ENCODE measurements at places on chromosomes 13 and 19. TPM values are rescaled to one million over a fixed set of nuclear protein-coding genes. Genes with fewer than 3 reads are reported as not detected.

ZNF486 gene
- total RNA-seq, result 12.5 TPM

DNA sequence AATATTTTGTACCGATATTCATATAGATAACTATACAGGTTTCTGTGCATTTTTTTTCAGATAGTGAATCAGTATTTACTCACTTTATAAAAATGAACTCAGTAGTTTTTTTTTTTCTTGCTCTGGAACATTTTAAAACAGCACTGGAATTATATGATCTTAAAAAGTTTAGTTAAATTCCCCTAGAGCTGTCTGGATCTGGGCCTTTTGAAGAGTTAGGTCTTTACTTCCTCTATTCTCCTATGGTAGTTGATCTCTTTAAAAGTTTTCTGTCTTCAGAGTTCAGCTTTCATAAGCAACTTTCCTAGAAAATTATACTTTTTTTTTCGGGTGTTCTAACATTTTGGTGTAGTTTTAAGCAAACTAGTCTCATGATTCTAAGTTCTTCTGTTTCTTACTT is 21.8 kb upstream of the RBM26 start:
- no peaks in the 10 kb centered on the region for H3K27me3 ChIP-seq
- H3K27ac ChIP-seq, result no peak overlapping the region
- peaks cover 29% of the 10 kb centered on the region for H3K4me1 ChIP-seq
- H3K4me3 ChIP-seq, result no peak overlapping the region
- DNase-seq, result no peak

DNA sequence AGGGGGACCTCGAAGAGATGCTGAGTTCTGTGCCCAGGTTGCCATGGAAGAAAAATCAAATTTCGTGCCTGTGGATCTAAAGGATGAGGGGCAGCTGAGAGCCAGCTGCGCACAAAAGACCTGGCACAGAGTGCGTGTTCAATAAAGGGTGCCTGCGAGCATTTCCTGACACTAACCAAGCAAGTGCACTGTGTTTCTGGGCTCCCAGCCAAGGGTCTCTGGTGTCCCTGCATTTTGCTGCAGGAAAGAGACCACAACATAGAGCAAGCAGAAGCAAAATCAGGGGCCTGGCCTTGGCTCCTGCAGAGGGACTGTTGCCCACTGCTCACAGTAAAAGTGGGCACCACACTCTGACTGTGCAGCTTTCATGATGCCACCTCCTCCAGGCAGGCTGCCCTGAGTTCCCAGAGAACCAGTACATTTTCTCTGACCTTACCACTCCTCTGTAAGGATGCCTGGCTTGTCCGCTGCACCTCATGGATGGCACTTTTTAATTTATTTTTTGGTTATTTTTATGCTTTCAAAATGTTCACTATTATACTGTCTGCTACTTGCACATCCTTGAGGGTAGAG is 70.8 kb upstream of the GPR12 start:
- peaks cover 5% of the 10 kb centered on the region for H3K27me3 ChIP-seq
- H3K4me1 ChIP-seq, result no peaks in the 10 kb centered on the region
- DNase-seq, result no peak
- H3K4me3 ChIP-seq, result no peak overlapping the region

GDF15 gene
- total RNA-seq, result not detected

DNA sequence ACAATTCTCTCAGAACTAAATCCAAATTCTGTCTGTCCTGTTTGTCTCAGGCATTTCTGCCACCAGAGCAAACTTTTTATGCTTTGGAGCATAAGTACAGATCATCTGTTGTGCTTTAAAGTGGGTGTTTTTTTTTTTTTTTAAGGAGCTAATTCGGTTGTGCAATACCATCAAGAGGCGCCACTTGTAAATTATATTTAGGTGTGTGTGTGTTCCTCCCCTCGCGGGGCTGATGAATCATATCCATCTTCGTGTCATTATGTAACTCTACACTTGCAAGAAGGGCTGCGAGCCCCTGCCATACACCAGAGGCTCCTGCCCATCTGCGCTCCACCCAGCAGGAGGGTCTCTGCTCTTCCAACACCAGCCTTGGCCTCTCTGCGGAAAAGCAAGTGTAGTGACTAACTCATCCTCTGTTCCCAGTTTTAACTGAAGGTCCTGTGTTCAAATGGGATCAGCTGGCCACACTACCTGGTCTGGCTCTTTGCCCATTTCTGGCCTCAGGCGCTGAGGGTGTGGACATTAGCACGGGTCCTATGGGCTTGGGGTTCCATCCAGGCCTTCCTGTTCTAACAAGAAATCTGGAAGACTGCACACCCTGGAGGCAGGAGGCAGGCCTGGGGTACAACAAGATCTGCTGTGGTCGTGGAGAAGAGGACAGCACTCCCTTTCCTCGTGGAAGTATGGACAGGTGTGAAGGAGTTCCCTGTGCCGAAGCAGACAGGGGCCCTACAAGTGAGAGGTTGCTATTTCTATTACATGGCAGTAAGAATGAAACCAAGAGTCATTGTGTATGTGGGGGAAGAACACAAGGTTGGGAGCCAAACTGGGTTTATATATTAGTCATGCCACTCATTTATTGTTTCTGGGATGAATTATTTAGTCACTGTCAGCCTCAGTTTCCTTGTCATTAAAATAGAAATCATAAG is 96.1 kb upstream of the MBNL2 start:
- peak overlapping the region; percentile 7 for H3K27ac ChIP-seq
- H3K4me3 ChIP-seq, result peak overlapping the region; percentile 7
- H3K36me3 ChIP-seq, result no peaks in the 10 kb centered on the region
- peaks cover 28% of the 10 kb centered on the region for H3K4me1 ChIP-seq
- peaks cover 39% of the 10 kb centered on the region for H3K27me3 ChIP-seq
- DNase-seq, result peak; percentile 53

DNA sequence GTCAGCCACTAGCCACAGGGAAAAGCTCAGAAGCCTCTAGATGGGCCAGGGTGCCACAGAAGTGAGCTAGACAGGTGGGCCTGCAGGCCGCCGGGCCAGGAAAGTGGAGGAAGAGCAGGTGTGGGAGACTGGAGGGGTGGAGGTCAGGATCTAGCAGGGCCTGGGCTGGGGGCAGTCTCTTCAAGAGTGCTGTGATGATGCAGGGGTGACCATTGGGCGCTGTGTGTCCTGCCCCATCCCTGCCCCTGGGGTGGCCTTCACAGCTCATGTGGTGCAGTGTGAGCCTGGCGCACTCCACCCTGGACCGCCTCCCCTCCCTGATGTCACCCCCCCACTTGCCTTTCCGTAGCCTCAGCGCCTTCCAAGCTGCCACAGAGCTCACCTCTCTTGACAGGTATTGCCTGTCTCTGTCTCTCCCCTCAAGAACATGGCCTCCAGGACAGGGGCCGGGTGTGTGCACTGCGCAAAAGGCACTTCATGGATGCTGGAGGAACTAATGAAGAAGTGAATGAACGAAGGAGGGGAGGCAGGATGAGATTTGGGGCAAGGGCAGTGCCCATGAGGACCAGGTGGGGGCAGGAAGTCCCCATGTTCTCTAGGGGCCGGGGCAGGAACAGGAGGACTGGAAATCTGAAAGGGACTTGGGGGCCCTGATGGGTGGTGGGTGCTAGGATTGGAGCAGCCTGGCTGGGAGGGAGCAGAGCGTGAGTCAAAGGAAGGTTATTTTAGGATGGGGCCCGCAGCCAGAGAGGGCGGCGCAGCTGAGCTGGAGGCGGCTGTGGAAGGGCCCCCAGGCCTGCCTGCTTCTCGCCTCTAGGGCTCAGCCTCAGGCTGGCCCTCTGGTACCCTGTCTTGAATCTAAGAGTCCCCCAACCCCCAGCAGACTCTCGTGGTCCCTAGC is 6.6 kb downstream of the SSBP4 start:
- H3K4me3 ChIP-seq, result no peak overlapping the region
- peaks cover 58% of the 10 kb centered on the region for H3K4me1 ChIP-seq
- H3K36me3 ChIP-seq, result peaks cover 3% of the 10 kb centered on the region
- H3K27ac ChIP-seq, result no peak overlapping the region
- DNase-seq, result no peak

DNA sequence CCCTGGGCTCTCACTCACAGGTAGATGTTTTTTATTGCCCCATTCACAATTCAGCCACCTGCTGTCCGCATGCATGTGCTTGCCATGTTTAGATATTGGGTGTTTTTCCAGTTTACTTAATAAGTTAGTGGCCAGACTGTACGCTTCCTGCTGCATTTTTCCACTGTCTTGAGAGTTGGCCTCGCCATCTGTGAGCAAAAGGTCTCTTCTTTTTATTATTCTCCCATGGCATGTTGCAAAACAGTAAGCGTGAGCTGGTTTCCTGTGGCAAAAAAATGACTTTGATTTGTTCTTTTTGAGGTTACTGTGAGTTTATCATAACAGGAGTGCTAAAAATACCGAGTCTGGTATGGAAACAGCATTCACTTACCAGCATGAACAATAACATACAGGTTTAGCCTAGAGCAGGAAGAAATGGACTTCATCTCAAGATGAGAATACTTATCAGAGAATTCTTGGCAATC is 46.0 kb downstream of the SAE1 start:
- H3K27me3 ChIP-seq, result no peaks in the 10 kb centered on the region
- peak overlapping the region; percentile 90 for H3K27ac ChIP-seq
- peaks cover 62% of the 10 kb centered on the region for H3K36me3 ChIP-seq
- H3K4me3 ChIP-seq, result peak overlapping the region; percentile 49
- peaks cover 61% of the 10 kb centered on the region for H3K4me1 ChIP-seq
- DNase-seq, result peak; percentile 64

DNA sequence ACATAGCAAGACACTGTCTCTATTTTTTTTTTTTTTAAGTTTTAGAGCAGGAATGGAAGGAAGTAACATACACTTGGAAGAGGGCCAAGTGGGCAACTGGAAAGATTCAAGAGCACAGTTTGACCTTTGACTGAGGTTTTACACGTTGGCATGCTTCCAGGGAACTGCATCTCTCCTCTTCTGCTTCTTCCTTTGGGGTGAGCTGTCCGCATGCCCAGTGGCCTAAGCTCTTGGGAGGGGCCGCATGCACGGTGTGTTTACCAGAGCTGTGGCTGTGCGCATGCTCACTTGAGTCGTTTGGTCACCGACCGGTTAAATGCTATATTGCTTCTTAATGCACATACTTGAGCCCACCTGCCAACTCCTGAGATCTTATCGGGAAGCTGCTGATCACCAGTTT is 727.7 kb downstream of the UQCRFS1 start:
- DNase-seq, result no peak
- H3K27ac ChIP-seq, result no peak overlapping the region
- H3K4me1 ChIP-seq, result no peaks in the 10 kb centered on the region
- no peaks in the 10 kb centered on the region for H3K27me3 ChIP-seq
- H3K4me3 ChIP-seq, result no peak overlapping the region
- H3K36me3 ChIP-seq, result no peaks in the 10 kb centered on the region

DNA sequence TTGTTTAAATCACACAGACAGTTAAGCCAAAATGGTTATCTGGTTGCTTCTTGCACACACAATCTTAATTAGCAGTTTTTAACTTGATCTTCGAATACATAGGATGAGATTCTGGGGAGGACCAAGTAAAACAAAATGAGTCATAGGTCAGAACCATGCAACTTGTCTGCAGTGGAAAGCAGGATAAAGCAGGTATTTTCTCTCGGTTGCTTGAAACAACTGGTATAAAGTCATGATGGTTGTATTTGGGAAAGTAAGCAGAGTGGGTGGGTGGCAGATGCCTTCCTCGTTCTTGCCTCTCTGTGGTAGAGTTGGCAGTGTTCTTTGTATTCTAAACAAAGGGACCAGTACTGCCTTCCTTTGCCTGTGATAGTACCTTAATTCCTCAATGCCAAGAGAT is 167.0 kb downstream of the COG6 start:
- no peaks in the 10 kb centered on the region for H3K36me3 ChIP-seq
- peaks cover 24% of the 10 kb centered on the region for H3K4me1 ChIP-seq
- H3K4me3 ChIP-seq, result no peak overlapping the region
- H3K27me3 ChIP-seq, result peaks cover 3% of the 10 kb centered on the region
- no peak overlapping the region for H3K27ac ChIP-seq
- no peak for DNase-seq

- no peak overlapping the region for H3K4me3 ChIP-seq
- H3K27ac ChIP-seq, result no peak overlapping the region
- H3K36me3 ChIP-seq, result no peaks in the 10 kb centered on the region
- no peak for DNase-seq
- H3K27me3 ChIP-seq, result peaks cover 9% of the 10 kb centered on the region
These were observed 2.1 kb downstream of the NKPD1 start for GRCh38 chr19:45158503-45159209.

DNA sequence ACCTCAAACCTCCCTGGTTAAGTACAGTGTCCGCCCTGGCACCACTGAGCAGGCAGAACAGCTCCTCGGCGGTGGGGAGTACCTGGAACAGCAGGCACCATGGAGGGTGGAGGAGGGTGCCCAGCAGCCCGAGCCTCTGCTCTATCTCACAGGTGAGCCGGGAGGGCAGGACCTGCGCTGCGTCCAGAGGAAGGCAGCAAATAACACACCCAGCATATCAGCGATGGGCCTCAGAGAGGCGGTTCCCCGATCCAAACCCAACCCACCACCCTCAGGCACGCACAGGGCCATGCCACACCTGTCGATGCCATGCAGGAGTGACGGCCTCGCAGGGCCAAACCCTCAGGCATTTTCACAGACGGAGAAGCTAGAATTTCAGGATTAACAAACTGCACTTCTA is 11.8 kb downstream of the PEPD start:
- DNase-seq, result no peak
- no peak overlapping the region for H3K4me3 ChIP-seq
- no peak overlapping the region for H3K27ac ChIP-seq
- peaks cover 5% of the 10 kb centered on the region for H3K4me1 ChIP-seq

DNA sequence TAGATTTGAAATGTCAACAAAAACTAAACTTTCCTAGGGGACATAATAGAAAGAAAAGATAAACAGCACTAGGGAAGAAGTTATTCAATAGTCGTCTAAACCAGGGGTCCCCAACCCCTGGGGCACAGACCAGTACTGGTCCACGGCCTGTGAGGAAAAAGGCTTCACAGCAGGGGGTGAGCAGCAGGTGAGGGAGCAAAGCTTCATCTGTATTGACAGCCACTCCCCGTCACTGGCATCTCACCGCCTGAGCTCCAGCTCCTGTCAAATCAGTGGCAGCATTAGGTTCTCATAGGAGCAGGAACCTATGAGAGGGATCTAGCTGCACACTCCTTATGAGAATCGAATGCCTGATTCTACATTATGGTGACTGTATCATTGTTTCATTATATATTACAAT is 382.7 kb downstream of the MYO16 start:
- H3K27me3 ChIP-seq, result no peaks in the 10 kb centered on the region
- H3K27ac ChIP-seq, result no peak overlapping the region
- no peaks in the 10 kb centered on the region for H3K4me1 ChIP-seq
- DNase-seq, result no peak
- H3K36me3 ChIP-seq, result peaks cover 2% of the 10 kb centered on the region
- H3K4me3 ChIP-seq, result no peak overlapping the region

PLPP2 gene
- total RNA-seq, result 0.67 TPM

DNA sequence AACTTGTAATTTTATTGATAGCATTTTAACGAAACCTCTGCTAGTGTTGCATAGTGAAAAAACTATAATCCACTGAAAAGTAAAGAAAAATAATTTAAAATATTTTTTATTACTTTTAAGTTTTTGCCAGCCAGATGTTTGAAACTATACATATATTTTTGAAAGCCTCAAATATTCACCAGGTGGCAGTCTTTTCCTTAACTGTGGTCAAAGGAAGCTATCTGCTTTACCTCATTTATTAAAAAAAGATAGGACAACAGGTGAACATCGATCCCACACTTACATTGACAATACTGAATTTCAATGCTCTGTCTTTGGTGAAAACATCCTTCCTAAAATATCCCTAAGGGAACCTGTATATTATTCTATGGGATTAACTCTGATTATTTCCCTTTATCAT is 100.5 kb downstream of the TRPC4 start:
- no peaks in the 10 kb centered on the region for H3K4me1 ChIP-seq
- H3K4me3 ChIP-seq, result no peak overlapping the region
- no peaks in the 10 kb centered on the region for H3K27me3 ChIP-seq
- no peak overlapping the region for H3K27ac ChIP-seq

GRCh38 chr13:103395139-103395538 is 328.9 kb upstream of the SLC10A2 start:
- no peaks in the 10 kb centered on the region for H3K36me3 ChIP-seq
- H3K27me3 ChIP-seq, result no peaks in the 10 kb centered on the region
- no peak overlapping the region for H3K27ac ChIP-seq
- H3K4me3 ChIP-seq, result no peak overlapping the region
- DNase-seq, result no peak

RASIP1 gene
- total RNA-seq, result 0.19 TPM

JUNB gene
- total RNA-seq, result 411 TPM
